Germinal center (tissue), 1 donor: ENCODE measurements at places on chromosomes 6 and 20.

GRCh38 chr6:137286368-137286767, 67.2 kb upstream of the IFNGR1 start:
- DNase-seq, result no peak

- no peak for DNase-seq
Observed at GRCh38 chr6:29941471-29941870, 861 bp upstream of the HLA-A start.

GRCh38 chr20:36344517-36345132, 38.5 kb downstream of the DLGAP4 start:
- DNase-seq, result no peak

- DNase-seq, result no peak
Observed at GRCh38 chr6:144298194-144298593, 13.1 kb downstream of the UTRN start.

- DNase-seq, result no peak
Observed at GRCh38 chr6:13485303-13485702, 2.1 kb downstream of the GFOD1 start.

- no peak for DNase-seq
Observed at GRCh38 chr20:64176971-64177370, 12.7 kb downstream of the MYT1 start.

DNA sequence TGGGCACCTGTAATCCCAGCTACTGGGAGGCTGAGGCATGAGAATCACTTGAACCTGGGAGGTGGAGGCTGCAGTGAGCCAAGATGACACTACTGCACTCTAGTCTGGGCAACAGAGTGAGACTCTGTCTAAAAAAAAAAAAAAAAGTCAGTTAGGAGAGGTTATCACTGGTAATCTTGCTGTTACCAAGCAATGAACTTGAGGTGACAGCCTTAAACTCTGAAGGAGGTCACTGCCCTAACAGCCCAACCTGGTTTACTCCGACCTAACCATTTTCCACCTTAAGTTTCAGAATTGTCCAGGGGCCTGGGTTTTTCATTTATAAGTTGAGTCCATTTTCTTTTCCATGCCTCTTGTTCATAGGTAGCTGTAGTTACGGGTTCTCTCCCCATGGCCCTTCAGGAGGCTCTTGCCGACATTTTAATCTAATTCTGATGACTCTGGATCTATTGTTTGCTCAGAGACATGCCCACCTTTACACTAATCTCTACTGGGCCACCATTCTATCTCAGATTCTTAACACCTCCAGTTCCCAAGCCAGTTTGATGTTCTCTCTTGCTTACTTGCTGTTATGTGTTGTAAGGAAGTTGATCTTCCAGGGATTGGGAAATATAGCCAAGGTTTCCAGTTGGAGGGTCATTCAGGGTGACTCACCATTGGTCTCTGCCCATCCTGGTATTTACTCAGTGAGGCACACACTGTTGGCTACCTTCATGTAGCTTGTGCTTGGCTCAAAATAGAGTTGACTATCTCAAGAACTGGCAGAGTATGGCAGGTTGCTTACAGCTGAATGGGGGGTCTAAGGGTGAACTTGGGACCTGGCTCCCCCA, 29.1 kb downstream of the SHLD1 start:
- no peak for DNase-seq

DNA sequence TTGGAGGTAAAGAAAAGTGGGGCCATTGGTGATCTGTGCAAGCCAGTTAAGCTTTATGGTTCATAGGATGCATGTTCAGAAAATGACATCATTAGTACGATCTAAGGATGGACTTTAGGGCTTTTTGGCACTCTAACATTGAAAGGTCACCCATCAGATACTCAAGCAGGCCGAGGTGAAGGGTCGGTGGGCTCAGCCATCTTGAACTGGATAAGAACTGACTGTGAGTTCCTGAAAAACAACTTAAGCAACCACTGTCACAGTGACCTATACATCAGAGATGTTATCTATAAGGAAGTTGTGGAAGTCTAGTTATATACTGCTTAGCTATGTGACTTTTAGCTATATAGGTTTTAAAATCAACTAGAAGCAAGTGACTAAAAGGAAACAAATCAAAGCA, 13.0 kb upstream of the ITCH start:
- DNase-seq, result no peak

DNA sequence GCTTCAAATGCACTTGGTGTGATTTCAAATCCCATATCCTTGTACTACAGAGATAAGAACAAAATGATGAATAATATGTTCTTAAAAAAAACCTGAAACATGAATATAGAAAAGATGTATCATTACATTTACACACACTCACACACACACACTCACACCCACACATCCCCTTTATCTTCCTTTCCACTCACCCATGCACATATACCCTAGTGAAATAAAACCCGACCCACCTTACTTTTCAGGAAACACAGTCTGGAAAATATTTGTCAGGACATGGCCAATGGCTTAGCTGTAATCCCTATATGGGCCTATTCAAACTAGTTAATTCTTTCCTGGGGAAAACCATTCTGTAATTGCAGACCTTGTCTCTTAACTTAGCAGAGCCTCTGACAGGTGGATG, 60.8 kb upstream of the EDN1 start:
- DNase-seq, result no peak

GRCh38 chr20:31875671-31876070, 5.2 kb downstream of the TTLL9 start:
- DNase-seq, result no peak

- no peak for DNase-seq
Observed at GRCh38 chr6:50608421-50608820, 104.9 kb upstream of the TFAP2D start.
